ENCODE measurements at places on chromosomes 12 and 14.

DNA sequence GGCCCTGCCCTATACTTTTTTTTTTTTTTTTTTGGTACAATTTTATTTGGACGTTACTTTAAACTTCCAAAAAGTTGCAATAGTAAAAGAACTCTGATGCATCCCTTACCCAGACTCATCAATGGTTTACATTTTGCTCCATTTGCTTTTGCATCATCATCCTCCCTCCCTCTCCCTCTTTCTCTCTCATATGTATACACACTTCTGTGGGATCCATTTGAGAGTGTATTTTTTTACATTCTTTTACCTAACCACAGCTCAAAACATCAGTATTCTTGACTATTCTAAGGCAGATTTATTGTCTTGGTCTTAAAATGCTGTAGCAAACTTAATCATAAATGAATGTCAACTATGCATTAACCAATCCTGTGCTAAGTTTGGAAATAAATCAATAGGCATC, 111.6 kb downstream of the PRICKLE1 start:
- DNase-seq = no peak

GRCh38 chr14:93984070-93984469, 7.7 kb upstream of the ASB2 start:
- DNase-seq = no peak

DNA sequence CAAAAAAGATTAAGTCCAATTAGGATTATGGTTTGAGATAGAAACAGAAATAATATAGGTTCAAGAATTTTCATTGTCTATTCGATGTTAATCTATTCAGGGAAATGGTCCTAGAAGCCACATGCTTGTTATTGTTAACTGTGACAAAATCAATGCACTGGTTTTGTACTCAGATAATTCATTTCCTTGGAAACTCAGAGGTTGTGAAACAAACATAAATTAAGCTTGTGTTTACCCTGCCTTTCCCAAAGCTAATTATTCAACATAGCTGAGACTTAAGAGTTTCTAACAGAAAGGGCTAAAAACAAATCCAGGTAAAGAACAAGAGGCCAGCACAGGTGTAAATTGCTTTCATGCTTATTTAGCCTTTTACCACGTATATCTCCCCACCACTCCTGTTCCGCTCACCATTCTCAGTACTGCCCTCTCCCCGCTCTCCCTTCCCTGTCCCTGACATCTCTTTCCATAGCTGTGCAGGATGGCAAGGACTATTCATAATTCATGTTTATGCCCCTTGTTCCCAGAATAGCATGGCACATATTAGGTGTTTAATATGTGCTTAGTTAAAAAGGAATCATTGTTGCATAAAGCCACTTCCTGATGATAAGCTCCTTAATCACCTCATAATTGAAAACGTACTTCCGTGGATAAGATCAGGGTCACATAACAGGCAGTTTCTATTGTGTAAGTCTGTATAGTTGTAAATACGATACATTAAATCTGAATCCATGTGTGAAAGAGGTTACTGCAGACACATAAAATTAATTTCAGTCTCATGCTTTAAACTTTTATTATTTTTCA, 131.8 kb upstream of the USP15 start:
- no peak for DNase-seq

DNA sequence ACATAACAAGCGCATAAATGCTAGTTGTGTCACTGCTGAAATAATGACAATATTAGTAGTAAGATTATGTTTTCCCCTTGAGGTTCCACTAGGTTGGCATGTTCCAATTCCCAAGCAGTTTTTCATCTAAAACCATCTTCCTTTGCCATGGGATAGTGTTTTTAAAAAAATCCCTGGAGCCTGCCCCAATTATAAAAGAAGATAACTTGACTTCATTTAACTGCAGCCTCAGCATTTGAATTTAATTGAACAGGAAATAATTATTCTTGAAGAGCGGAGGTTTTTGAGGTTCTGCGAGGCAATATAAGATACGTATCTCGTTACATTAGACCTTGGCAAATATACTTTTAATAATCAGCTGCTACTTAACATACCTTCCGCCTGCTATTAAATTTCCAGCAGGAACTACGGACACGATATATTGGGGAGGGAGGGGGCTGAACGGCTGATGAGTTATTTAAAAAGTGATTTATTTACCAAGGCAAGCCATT, 65.2 kb upstream of the HSPB8 start:
- DNase-seq = no peak

DNA sequence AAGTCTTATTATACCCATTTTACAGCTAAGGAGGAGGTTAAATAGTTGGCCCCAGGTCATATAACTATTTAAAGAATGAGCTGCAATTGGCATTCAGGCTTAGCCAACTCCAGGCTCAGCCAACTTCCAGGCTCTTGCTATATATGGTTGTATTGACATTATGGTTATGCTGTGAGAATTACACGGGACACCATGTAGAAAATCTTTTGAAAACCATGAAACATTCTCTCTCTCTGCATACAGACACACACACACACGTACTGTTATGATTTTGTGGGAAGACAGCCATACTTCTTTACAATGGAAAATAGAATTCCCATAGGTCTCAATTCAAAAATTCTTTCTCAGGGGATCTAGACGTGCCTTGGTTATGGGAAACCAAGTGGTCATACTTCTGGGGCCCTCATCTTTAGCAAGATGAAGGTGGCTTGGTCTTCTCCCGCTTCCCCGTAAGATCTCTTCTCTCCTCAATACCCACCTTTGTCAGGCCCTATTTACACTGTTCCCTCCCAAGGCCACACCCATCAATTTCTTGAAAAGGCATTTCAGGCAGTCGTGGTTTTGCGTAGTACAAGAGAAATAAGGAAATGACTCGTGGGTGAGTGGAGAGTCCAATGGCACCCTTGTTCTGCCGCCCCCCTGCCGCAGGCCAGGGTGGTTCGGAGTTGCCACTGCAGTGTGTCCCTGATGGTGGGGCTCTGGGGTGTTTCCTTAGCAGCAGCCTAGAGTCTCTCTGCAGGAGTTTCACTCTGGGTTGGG, 10.0 kb upstream of the GPRC5A start:
- no peak for DNase-seq

DNA sequence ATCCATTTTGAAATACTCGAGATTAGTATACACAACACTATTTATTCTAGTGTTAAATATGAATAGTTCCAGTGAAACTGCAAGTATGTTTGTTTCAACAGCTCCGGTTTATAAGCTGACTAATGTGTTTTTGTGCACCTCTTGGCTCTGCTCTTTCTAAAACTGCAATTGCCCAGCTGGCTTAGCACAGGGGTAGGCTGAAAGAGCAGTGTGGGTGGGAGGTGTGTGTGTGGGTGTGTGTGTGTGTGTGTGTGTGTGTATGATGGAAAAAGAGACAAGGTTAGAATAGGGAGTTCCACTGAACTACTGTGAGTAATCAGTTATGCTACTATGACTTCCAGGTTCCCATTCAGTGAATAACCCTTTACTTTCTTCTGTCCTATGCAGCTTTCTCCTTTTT, 37.8 kb upstream of the DDHD1 start:
- DNase-seq = no peak

- no peak for DNase-seq
Observed at GRCh38 chr14:22598896-22599244, 770 bp downstream of the ABHD4 start.

DNA sequence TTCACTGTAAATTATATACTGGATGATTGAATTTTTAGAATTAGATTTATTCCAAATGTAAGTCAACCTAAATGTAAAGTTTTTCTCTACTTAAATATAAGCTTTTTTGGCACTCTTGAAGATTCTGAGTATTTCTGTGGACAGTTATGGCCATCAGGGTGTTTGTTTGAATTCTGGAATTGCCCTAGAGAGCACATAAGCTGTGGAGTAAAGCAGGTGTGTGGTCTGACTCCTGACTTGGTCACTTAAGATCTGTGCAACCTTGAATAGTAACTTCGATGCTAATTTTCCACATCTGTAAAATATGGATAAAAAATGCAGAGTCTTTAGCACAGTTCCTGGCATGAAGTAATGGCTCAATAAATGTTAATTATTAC, 64.4 kb downstream of the FUT8 start:
- DNase-seq = no peak

GRCh38 chr14:65981192-65981843, 504.9 kb upstream of the CCDC196 start:
- no peak for DNase-seq

DNA sequence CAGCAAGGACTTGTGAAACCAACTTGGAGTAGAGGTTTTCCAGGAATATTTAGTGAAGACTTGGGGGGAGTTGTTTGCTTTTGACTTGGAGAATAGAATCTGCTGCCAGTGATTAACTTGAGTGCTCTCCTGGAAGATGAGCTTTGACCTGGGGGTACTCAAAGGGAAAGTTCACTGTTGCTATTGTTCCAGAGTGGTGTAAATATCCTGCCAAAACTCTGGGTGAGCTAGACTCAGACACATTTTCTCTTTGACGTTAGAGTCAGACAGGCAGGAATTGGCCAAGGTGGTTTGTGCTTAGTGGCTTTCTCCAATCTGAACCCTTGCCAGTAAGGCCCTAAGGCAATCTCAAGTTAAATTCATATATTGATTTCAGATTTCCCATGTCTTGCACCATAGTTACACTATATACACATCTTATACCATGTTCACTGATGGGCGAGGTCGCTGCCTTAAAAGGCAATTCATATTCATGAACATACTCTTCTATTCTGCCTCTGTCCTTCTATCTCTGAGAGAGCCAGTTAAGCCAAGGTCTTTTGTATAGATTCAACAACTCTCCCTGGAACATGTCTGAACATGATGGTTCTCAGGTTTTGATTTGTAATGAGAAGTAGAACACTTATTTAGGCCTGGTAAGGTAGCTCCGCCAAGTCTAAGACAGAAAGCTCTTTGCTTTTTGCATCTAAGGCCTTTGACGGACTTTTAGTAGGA, 204.6 kb upstream of the SLC38A2 start:
- no peak for DNase-seq

DNA sequence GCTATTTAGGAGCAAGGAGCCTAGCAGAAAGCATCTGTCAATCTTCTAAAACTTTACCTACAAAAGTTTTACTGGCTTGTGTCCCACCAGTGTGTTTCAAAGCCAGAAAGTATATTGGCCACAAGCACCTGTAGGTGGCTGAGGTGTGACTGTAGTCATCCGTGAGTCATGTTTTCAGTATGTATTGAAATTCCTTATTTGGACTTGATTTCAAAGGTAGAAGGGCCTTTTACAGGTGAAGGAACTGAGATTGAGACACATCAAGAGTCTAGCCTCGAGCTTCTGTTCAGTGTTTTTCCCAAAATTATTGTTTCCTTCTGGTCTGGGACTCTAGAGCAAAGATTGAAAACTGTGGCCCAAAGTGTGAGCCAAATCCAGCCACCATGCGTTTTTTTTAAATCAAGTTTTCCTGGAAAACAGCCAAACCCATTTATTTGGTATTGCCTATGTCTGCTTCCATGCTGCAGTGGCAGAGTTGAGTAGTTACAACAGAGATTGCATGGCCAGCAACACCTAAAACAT, 195.3 kb upstream of the BCL2L14 start:
- DNase-seq = no peak

DNA sequence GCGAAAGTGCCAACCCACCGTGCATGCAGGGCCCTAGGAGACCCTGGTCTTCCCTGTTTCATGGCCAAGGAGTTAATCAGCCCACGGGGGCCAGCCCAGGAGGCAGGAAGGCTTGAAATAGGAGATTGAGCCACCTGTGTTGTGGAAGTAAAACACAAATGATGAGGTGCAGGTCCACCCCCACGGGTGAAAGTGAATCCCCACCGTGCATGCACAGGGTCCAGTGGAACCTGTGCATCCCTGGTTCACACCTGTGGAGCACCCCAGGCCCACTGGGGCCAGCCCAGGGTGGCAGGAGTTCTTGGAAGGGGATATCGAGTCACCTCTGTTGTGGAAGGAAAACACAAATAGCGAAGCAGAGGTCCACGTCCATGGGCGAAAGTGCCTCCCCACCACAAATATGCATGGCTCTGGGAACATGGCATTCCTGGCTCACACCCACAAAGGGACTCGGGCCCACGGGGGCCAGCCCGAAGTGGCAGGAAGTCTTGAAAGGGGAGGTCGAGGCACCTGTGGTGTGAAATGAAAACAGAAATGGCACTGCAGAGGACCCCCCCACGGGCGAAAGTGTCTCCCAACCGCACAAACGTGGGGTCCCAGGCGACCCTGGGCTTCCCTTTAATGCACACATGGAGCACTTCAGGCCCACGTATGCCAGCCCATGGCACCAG, 381.5 kb downstream of the ALG10 start:
- no peak for DNase-seq

GRCh38 chr12:117850048-117850447, 118.7 kb downstream of the KSR2 start:
- DNase-seq = no peak

DNA sequence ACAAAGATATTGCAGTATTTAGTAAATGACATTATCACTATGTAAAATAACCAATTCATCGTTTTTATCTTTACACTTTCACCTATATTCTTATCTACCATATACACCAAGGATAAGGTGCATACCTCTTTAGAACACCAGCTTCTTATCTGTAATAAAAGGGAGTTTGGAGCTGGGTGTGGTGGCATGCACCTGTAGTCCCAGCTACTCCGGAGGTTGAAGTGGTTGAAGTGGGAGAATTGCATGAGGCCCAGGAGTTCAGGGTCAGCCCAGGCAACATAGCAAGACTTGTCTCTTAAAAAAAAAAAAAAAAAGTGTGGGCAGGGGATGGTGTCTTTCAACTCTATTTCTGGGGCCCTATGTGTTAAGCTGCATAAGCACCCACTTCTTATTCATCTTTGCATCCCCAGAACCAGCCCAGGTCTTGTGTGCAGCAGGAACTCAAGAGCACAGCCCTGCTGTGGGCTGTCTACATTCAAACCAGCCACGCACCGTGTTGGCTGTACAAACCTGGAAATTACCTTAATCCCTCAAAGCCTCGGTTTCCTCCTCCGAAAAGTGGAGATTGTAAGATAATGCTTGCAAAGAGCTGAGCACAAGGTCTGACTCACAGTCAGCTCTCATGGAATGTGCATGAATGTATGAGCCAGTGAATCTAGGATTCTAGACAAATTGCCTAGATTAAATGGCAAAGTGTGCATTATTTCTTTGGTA, 256.6 kb upstream of the FOXN3 start:
- no peak for DNase-seq

- DNase-seq = no peak
Observed at GRCh38 chr12:110768960-110769359, 26.3 kb upstream of the PPP1CC start.

DNA sequence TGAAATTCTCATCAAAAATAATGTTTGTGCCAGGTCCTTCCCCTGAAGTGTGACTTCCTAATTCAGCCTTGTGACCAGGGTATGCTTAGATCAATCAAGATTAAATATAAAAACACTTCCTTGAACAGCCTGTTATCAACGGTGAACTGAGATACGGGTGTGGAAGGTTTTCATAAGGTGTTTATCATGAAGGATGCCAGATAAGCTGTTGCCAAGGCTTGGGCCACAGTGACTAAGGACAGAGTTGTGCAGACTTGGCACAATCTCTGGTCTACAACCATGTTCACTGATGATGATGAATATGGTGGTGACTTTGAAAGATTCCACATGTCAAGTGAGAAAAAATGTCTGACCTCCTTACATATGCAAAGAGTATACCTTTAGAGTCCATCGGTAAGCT, 51.3 kb upstream of the LIN7A start:
- no peak for DNase-seq

Measured in activated T-helper 1 cell treated with anti-CD3 and anti-CD28 coated beads, Interleukin-2, amount 50 U/mL, for 16 hours (primary cell).